Placental pericyte (primary cell): ENCODE measurements at places on chromosomes 13 and 19. TPM values are rescaled to one million over a fixed set of nuclear protein-coding genes. Genes with fewer than 3 reads are reported as not detected.

MCEMP1 gene
- total RNA-seq: not detected in 2 replicates

GARRE1 gene
- 18.6 and 19.6 TPM in 2 replicates for total RNA-seq

RASAL3 gene
- not detected in 2 replicates for total RNA-seq

AKAP11 gene
- total RNA-seq: 17.3 and 35.9 TPM in 2 replicates

DAND5 gene
- total RNA-seq: 0.14 TPM in 1 of 2 replicates, not detected in the other

LSM4 gene
- 88.8 and 171 TPM in 2 replicates for total RNA-seq

MATK gene
- not detected in 2 replicates for total RNA-seq

TGFB1 gene
- 28.7 and 36.5 TPM in 2 replicates for total RNA-seq

RGL3 gene
- total RNA-seq: 1.4 and 2.4 TPM in 2 replicates

TUBA3C gene
- total RNA-seq: not detected in 2 replicates

PIN1 gene
- 56.0 and 114 TPM in 2 replicates for total RNA-seq

ATXN8OS gene
- total RNA-seq: not detected in 2 replicates

LGALS7 gene
- not detected in 2 replicates for total RNA-seq

CNFN gene
- total RNA-seq: not detected in 2 replicates

FFAR2 gene
- total RNA-seq: not detected in 2 replicates

IFNL1 gene
- total RNA-seq: not detected in 2 replicates

SHISA7 gene
- total RNA-seq: not detected in 2 replicates

MEIS3 gene
- total RNA-seq: 42.5 and 95.0 TPM in 2 replicates

NLRP7 gene
- not detected in 2 replicates for total RNA-seq

FPR1 gene
- total RNA-seq: 0.44 and 0.86 TPM in 2 replicates

ZNF667 gene
- 1.1 and 2.6 TPM in 2 replicates for total RNA-seq

EPSTI1 gene
- total RNA-seq: 2.6 and 4.2 TPM in 2 replicates

HSPB6 gene
- total RNA-seq: 11.6 and 22.3 TPM in 2 replicates

SLC7A9 gene
- not detected in 2 replicates for total RNA-seq

PNMA8A gene
- total RNA-seq: 2.2 and 13.3 TPM in 2 replicates

APOC4 gene
- not detected in 2 replicates for total RNA-seq

ACP7 gene
- total RNA-seq: not detected in 2 replicates

GPR183 gene
- total RNA-seq: 0.22 and 13.2 TPM in 2 replicates

SYCN gene
- not detected in 2 replicates for total RNA-seq

PROZ gene
- not detected in 2 replicates for total RNA-seq

TMEM221 gene
- not detected in 2 replicates for total RNA-seq

KIR3DL1 gene
- not detected in 2 replicates for total RNA-seq

LILRB4 gene
- total RNA-seq: 0.14 TPM in 1 of 2 replicates, not detected in the other

SIGLEC9 gene
- 0.22 TPM in 1 of 2 replicates, not detected in the other for total RNA-seq
